ENCODE measurements at places on chromosomes 2 and 18. TPM values are rescaled to one million over a fixed set of nuclear protein-coding genes. Genes with fewer than 3 reads are reported as not detected.

The ZNF385B gene
- total RNA-seq: 0.16 TPM

The AQP4 gene
- not detected for total RNA-seq

The CCDC102B gene
- total RNA-seq: 18.9 TPM

- DNase-seq: no peak
- H3K4me1 ChIP-seq: peaks cover 5% of the 10 kb centered on the region
Observed at GRCh38 chr18:2905854-2906703, 59.3 kb downstream of the EMILIN2 start.

DNA sequence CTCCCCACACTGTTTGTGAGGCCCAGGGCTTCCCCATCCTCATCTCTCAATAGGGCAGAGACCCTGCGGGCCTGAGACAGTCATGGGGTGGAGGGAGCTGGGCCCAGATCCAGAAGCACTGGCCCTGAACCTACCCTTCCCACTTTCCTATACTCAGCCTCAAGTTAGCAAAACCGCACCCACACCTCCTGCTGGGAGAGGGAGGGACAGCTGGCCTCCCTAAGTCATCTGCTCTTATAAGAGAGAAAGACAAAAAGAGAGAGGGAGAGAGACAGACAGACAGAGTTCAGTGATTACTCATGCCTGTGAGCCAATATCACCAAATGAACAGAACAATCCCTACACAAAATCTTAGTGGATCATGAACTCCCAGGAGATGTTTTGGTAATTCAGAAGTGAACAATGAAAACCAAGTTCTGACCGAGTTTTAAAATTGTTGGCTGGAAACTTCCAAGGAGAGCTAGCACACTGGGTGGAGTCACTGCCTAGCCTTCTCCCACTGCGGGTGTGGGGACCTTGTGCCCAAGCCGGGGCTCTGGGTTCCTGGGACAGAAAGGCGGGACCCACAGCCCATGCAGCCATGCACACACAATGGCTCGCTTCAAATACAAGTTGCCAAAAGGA is 130.5 kb downstream of the PXDN start:
- H3K4me1 ChIP-seq: peaks cover 18% of the 10 kb centered on the region
- H3K27ac ChIP-seq: peak overlapping the region; percentile 61
- no peak overlapping the region for H3K4me3 ChIP-seq
- H3K27me3 ChIP-seq: no peaks in the 10 kb centered on the region

GRCh38 chr18:22838639-22839277 is 94.4 kb upstream of the RBBP8 start:
- H3K27me3 ChIP-seq: peaks cover 25% of the 10 kb centered on the region
- H3K27ac ChIP-seq: no peak overlapping the region
- H3K4me3 ChIP-seq: no peak overlapping the region
- H3K36me3 ChIP-seq: no peaks in the 10 kb centered on the region

The STEAP3 gene
- 22.7 TPM for total RNA-seq

The CGREF1 gene
- total RNA-seq: 1.2 TPM

The TM4SF20 gene
- total RNA-seq: not detected

- H3K4me1 ChIP-seq: peaks cover 15% of the 10 kb centered on the region
- peak overlapping the region; percentile 87 for H3K4me3 ChIP-seq
- H3K27ac ChIP-seq: peak overlapping the region; percentile 62
- DNase-seq: no peak
Observed at GRCh38 chr2:56185582-56186046, 1.8 kb downstream of the CCDC85A start.

DNA sequence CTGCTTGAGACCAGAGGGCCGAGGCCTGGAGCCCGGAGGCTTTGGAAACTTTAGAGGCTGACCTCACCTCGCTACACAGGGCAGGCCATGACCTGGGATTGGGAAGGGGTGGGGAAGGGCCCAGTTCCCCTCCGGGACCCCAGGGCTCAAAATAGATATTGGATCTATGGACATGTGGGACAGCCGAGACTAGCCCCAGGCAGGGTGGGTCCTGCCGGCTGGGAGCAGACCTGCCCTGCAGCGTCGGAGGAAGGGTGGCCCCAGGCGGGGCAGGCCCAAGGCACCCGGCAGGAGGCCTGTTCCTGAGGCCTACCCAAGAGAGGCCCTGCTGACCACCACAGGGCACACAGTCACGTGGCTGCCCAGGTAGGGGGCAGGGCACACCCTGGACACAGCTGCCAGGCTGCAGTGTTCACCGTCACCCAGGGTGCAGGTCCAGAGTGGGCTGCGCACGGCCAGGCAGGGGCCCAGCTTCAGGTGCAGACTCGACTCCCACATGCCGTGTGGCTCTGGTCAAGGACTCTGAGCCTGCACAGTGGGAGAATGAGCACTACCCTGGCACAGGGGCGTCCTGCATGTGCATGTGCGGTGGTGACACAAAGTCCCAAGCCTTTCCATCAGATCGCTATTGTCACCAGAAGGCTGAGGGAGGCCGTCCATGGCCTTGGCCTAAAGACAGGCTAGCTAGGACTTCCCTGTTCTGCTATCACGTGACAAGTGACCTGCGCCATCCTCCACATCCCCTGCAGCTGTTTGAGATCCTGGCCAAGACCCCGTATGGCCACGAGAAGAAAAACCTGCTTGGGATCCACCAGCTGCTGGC is 13.2 kb downstream of the ANO7 start:
- no peaks in the 10 kb centered on the region for H3K4me1 ChIP-seq
- no peaks in the 10 kb centered on the region for H3K36me3 ChIP-seq
- no peak overlapping the region for H3K27ac ChIP-seq
- H3K27me3 ChIP-seq: no peaks in the 10 kb centered on the region

DNA sequence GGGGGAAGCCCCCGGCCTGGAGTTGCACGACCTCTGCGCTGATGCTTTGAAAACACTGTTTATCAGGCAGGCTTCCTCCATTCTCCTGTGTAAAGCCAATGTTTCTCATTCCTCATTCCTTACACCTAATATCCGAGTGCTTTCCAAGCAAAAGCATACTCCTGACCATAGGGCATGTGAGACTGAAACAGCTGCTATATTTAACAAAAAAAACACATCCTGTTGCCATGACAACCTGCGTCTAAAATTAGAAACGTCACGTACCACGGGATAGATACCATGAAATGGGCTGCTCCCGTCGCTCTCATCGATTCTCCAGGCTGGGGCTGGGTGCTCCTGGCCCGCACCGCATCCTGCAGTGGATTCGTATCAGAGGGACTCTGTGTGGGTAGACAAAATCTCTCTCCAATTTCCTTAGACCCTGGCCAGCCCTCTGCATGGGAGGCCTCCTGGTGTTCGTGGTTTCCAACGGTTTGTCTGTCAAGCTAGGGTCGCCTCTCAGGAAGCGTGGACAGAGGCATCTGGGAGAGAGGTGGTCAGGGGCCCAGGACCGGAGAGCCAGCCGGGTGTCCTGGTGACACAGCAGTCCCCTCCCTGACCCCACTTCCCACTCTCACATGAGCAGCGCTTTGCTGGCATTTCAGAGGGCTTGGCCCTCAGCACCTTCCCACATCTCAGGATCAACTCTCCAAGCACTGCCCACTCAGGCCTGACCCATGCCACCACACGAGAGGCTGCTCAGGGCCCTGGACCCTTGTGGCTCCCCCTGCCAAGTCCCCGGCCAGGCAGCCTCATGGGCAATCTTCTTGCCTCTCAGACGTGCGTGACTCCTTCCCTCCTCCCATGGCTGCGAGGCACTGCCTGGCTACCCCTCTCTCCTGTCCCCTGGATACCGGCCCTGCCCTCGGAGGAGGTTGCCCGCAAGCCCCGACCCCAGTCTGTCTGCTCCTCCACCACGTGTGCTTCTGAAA is 268.1 kb downstream of the NDUFA10 start:
- H3K27ac ChIP-seq: no peak overlapping the region
- H3K36me3 ChIP-seq: no peaks in the 10 kb centered on the region
- no peak for DNase-seq

DNA sequence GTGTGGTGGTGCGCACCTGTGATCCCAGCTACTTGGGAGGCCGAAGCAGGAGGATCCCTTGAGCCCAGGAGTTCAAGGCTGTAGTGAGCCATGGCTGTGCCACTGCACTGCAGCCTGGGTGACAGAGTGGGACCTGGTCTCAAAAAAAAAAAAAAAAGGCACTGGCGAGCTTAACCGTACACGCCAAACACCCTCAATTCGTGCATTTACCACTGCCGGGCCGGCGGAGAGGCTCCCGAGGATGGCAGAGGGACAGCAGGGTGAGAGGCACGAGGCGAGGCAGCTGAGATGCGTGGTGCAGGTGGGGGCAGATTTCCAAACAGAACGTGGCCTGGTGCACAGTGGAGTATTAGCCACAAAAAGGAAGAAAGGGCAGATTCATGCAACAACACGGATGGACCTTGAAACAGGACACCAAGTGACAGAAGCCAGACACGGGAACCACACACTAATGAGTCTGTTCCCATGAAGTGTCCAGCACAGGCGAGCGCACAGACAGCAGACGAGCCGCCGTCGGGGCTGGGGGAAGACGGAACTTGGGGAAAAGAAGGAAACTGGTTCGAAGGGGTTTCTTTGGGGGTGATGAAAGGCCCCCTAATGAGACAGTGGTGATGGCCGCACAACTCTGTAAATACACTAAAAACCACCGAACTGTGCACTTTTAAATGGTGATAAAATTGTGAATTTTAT is 27.4 kb downstream of the SLC66A2 start:
- H3K4me3 ChIP-seq: no peak overlapping the region
- no peaks in the 10 kb centered on the region for H3K4me1 ChIP-seq
- no peaks in the 10 kb centered on the region for H3K27me3 ChIP-seq
- H3K36me3 ChIP-seq: peaks cover 38% of the 10 kb centered on the region

DNA sequence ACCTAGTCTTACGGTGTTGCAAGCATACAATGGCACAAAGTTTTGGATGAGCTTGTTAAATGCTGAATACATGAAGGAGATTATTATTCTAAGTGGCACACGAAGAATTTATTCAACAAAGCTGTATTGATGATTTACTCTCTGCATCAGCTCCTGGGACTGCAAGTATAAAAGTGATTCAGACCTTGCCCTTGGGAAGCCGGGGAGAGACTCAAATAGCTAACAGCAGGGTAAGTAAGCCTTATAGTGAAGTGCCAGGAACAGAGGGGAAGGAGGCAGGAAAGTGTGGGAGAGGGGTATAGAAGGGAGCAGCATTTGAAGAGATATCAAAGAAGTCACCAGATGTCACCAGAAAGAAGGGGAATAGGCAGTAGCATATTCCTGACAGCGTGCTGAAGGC is 115.4 kb downstream of the MCFD2 start:
- H3K36me3 ChIP-seq: no peaks in the 10 kb centered on the region
- no peak for DNase-seq
- peaks cover 40% of the 10 kb centered on the region for H3K4me1 ChIP-seq
- no peaks in the 10 kb centered on the region for H3K27me3 ChIP-seq

DNA sequence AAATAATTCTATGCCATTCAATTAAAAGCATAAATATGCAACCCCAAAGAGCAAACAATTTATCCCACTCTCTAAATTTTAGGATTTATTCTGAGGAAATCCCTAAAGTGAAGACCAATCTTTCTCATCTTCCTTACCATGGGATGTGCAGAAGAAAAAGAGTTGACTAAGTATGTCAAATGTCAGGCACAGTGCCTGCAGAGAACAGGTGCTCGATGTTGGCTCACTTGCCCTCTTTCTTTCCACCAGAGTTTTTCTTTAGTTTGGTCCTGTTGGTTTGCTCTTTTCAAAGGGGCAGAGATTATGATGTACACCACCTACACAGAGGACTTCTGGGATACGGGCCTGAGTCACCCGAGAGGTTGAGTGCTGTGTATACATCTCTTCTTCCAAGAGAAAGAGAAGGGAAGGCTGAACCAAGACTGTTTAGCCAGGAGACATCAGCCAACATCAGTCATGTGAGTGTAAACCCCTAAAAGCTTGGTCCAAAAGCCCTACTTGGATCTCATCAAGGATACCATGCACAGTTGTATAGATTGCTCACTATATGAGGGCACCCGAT is 51.7 kb downstream of the SUMO1 start:
- no peaks in the 10 kb centered on the region for H3K36me3 ChIP-seq
- H3K27ac ChIP-seq: no peak overlapping the region
- H3K4me1 ChIP-seq: peaks cover 22% of the 10 kb centered on the region
- H3K4me3 ChIP-seq: no peak overlapping the region

DNA sequence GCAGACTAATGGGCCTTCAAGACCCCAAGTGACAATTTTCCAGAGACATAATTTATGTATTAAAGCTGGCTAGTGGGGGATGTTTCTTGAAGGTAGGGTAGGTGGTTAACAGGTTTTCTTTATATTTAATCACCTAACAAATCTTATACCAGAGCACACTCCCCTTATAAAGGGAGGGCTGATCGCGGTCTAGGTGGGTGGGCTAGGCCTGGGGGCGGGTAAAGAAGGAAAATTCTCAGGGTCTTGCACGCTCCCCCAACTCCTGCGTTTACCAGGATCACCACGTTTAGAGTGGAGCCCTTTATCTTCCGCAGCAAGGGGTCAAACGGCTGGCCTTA is 19.9 kb upstream of the CXXC1 start:
- peak overlapping the region; percentile 82 for H3K4me3 ChIP-seq
- H3K4me1 ChIP-seq: peaks cover 4% of the 10 kb centered on the region
- no peak for DNase-seq
- H3K27me3 ChIP-seq: peaks cover 25% of the 10 kb centered on the region
- no peak overlapping the region for H3K27ac ChIP-seq

DNA sequence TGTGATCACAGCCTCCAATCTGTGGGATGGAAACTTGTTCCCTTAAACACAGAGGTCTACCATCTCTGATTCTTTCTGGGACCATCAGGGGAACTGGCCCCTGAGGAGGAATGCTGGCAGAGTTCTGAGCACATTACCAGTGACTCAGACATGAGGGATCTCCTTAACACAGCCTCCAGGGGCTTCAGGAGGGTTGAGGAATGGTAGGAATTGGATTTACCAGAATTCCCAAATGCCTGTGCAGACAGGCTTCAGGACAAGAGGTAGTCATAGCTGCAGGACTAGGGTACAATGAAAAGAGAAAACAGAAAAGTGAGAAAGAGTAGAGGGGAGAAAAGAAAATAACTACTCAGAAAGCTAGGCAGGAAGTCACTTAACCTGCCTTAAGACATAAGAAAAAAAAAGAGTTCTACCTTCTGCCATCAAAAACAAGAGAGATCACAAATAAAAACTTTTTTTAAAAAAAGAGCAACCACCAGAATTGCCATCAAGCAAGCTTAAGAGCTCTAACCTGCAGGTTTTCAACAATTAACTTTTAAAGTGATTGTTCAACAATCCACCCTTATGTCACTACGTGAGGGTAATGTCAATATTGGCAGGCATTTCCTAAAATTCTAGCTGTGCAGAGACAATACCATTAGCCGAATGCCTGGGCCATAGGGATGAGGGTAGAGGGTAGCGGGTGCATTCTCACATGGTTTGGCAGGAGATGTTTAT is 524.4 kb downstream of the BCL11A start:
- no peak for DNase-seq
- H3K27me3 ChIP-seq: no peaks in the 10 kb centered on the region
- H3K27ac ChIP-seq: no peak overlapping the region
- no peaks in the 10 kb centered on the region for H3K36me3 ChIP-seq
